ENCODE measurements at places on chromosomes 4 and X.

GRCh38 chr4:165152527-165152926 is 39.9 kb upstream of the TMEM192 start:
- peak; percentile 28 for DNase-seq

GRCh38 chr4:7956270-7956808 is 16.7 kb upstream of the AFAP1 start:
- DNase-seq, result no peak

DNA sequence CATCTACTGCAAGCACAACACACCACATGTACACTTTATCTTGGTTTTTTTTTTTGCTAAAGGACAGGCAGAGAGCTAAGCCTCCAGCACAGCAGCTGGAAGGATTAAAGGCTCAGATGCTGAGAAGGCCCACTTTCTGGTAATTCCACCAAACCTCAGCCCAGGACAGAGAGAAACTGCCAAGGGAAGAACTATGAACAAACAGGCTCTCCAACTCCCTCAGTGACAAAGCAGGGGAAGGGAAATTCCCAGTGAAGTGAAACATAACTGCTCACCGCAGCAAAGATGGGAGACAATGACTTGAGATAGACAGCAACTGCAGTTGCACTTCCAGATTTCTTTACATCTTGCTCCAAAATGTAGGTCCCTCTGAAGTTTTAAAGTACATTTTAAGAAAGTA is 4.8 kb downstream of the PROM1 start:
- DNase-seq, result no peak

DNA sequence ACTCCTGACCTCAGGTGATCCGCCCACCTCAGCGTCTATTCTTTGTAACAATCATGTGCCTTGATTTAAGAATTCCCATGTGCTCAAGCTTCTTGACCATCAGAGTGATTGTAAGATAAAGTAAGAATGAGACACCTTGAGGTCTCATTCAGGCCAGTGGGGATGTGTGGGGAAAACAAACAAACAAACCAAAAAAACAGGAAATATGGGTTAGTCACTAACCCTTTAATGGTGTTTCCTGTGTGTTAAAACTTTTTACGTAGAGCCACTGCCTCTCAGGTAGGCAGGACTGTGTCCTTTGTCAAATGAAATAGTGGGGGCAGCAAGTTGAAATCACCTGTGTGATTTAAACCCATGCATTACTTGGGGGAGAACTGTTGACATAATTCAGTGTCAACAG is 91.5 kb upstream of the DHRSX start:
- DNase-seq, result no peak

- DNase-seq, result no peak
Measured at GRCh38 chr4:32191961-32192360, 1471.8 kb downstream of the PCDH7 start.

DNA sequence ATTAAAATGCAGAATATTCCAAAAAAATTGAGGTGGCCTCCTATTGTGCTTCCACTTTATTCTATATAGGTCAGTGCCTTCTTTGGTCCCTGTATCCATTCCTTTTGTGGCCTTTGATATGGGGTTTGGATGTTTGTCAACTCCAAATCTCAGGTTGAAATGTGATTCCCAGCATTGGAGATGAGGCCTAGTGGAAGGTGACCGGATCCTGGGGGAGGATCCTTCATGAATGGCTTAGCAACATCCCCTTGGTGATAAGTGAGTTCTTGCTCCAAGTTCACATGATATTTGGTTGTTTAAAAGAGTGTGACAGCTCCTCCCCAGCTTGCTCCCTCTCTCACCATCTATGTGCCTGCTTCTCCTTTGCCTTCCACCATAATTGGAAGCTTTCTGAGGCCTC is 380.6 kb downstream of the INPP4B start:
- no peak for DNase-seq

GRCh38 chr4:107913283-107913899 is 18.0 kb upstream of the CYP2U1 start:
- peak; percentile 67 for DNase-seq

- DNase-seq, result no peak
Measured at GRCh38 chr4:6267573-6267972, 2.1 kb upstream of the WFS1 start.

DNA sequence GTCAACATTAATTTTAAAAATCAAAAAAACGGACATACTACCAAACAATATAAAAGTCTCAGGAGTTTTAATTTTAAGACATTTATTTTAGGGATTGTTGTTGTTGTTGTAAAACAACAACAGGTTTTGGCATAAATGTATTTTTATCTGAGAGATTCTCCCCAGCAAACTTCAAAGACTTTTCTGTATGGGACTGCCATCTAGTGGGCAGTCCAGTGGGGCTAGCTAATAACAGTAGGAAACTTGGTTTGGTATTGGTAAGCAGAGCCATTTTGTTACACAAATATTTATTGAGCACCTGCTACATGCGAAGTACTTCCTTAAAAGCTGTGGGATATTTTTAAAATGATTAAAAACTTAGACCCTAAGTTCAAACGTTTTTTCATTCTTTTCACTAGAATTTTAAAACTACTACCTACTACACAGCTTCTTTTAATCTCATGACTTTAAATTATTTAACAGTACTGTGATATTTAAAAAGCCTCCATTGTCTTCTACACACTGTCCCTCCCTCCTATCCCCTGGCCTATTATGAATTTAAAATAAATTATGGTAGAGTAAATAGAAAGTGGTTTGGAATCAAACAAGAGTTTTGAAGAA is 1028.4 kb upstream of the INTU start:
- DNase-seq, result peak; percentile 39

- DNase-seq, result no peak
Measured at GRCh38 chrX:103776546-103776945, at the start of gene PLP1. TSS of gene PLP1 (plus strand) at chrX:103776840. CDS start at chrX:103776996, 156 bp downstream.

- no peak for DNase-seq
Measured at GRCh38 chr4:150583287-150584110, 1.5 kb downstream of the MAB21L2 start.

DNA sequence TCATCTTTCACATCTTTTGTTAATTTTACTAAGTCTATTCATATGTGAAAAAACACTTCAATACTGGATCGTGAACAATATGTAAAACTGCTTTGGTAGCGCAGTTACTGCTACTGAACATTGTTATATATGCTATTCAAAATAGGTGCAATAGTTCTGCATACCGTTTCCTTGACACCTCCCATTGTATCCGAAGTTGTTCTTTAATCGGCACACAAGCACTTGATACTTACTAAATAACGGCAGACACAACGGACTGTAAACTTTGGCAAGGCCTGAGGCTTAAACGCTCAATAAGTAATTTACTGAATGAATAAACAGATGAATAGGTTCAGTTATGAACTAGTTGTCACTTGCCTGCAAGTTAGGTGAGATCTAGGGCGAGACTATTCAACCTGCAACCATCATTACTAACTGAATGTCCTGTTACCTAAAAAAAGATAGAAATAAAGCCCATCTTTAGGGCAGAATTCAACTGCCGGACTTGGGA is 620 bp downstream of the ANAPC10 start:
- DNase-seq, result no peak

DNA sequence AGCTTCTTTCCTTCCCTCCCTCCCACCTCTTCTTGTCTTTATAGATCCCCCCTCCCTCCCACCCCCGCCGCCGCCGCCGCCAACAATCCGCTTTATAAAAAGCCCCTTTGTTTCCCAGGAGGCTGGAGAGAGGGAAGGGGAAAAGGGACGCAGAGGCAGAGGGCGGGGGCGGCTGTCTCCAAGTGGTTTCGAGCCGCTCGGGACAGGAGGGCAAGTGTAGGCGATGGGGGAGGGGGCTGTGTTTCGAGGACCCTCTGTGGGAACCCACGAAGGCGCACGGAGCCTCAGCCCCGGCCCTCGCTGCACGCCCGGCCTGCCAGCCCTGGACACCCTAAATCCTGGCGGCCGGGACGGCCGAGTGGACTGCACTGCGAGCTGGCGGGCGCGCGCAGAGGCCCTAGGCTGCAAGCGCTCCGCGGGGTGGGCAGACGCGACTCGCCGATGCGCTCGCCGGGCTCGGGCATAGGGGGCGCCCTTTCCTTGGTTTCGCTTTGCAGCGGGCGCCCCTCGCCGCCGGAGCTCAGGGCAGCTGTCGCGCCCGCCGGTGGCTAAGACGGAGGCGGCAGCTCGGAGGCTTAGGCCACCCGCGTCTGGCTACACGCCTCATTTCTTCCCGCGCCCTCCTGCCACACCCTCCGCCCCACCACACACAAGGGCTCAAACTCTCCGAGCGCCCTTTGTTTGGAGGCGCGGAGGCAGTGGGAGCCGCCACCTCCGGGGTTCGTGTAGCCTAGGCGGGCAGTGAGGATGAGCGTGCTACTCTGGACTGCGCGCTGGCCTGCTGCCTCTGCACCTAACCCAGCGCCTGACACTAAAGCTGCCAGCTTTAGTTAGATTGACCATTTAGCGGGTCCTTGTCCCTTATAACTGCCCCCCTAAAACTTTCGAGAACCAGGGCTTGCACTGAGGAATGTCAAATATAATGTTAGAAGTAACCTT is 2.2 kb downstream of the MAMLD1 start:
- DNase-seq, result no peak

DNA sequence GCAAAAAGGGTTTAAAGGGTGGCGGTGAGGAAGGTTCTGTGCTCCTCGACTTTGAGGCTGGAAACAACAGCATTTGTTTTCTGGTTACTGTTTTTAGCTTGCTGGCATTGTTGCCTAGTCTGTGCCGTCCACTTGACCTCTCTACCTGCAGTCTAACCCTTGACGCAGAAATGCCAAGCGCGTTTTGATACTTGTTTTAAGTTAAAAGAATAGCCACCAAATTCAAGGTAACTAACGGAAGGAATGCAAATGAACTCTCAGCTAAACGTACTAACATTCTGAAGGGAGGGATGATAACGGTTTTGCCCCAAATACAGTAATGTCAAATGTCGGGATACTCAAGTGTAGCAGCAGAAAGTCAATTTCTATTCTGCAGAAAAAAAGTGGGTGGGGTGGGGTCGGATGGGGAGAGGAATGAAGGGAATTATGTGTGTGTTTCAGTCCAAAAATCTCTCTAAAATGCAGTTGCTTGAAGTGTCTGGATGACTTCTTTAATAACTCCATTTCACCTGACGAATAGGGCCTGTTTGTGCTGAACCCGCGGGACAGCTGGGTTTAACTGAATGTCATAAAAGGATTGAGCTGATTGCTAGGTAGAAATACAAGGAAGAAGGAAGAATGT is 3.4 kb upstream of the NKX6-1 start:
- peak; percentile 36 for DNase-seq
